ENCODE measurements at places on chromosomes 5 and 9. TPM values are rescaled to one million over a fixed set of nuclear protein-coding genes. Genes with fewer than 3 reads are reported as not detected.

The SLC6A3 gene
- not detected for total RNA-seq

The C7 gene
- total RNA-seq = 2.4 TPM

The LRRC70 gene
- total RNA-seq = 1.2 TPM

The DAPK1 gene
- total RNA-seq = 30.9 TPM

The MGAT4B gene
- 106 TPM for total RNA-seq

The PPP1R26 gene
- 2.8 TPM for total RNA-seq

The SLC45A2 gene
- total RNA-seq = 0.09 TPM

The GZMA gene
- total RNA-seq = not detected
